Esophagus squamous epithelium (tissue), 5 donors: ENCODE measurements at places on chromosomes 7 and 10.

GRCh38 chr10:113004069-113004618 is 54.1 kb downstream of the TCF7L2 start:
- no peak for DNase-seq

- DNase-seq: no peak
These were observed 149.5 kb downstream of the CDH23 start for GRCh38 chr10:71546220-71546619.

DNA sequence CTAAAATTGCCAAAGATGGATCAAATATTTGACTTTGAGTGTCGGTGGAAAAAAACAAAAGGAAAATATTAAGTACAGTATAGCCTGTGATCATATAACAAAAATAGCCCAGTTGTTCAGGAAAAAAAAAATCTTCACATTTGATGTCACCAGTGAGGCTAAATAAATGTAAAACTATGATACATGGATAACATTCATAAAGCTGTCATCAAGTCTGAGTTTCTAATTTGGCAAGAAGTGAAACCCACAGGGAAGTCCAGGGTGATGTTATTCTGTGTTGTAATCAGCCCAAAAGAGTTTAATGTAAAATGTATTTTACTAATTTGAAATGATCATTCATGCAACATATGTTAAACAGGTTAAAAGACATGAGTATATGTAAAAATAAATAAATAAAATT is 908.0 kb downstream of the PCDH15 start:
- no peak for DNase-seq

GRCh38 chr7:134547397-134548054 is 1.4 kb upstream of the AKR1B15 start:
- DNase-seq: no peak

- no peak for DNase-seq
These were observed 375.5 kb upstream of the LRRTM3 start for GRCh38 chr10:66550351-66550750.

GRCh38 chr10:110817614-110818013 is 54.1 kb upstream of the PDCD4 start:
- DNase-seq: no peak

GRCh38 chr10:89942217-89942616 is 240.8 kb downstream of the KIF20B start:
- DNase-seq: no peak

- no peak for DNase-seq
These were observed 14.6 kb downstream of the VOPP1 start for GRCh38 chr7:55557666-55558188.

- DNase-seq: no peak
These were observed 10.3 kb downstream of the SEC31B start for GRCh38 chr10:100509241-100509840.

GRCh38 chr7:71630516-71630915 is 498.6 kb downstream of the GALNT17 start:
- DNase-seq: no peak

- no peak for DNase-seq
These were observed 32.4 kb downstream of the AKR1C4 start for GRCh38 chr10:5229019-5229418.

DNA sequence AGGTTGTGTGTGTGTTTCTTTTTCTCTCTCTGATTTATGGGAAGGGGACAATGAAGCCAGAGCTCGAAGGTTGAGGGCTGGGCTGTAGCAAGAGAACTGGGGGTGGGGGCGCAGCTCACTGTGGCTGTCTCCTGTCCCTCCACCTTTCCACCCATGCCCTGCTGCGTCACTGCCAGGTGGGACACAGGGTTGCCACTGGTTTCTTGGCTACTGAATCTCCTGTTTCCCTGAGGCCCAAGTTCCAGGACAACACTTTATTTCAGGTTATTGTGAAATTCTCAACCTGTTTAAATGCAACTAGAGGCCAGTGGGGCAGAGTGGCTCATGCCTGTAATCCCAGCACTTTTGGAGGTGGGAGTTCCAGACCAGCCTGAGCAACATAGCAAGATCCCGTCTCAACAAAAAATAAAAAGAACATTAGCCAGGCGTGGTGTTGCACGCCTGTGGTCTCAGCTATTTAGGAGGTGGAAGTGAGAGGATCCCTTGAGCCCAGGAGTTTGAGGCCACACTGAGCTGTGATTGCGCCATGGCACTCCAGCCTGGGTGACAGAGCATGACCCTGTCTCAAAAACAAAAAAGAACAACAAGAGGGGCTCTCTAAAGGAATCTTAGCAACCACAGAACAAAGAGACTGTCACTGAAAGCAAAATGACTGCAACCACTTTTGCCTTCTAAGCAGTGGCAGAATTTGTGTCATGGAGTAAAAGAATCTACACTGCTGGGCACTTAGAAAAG is 22.6 kb downstream of the TBATA start:
- DNase-seq: no peak

- DNase-seq: no peak
These were observed 19.3 kb downstream of the PPP1R3C start for GRCh38 chr10:91613411-91614187.

DNA sequence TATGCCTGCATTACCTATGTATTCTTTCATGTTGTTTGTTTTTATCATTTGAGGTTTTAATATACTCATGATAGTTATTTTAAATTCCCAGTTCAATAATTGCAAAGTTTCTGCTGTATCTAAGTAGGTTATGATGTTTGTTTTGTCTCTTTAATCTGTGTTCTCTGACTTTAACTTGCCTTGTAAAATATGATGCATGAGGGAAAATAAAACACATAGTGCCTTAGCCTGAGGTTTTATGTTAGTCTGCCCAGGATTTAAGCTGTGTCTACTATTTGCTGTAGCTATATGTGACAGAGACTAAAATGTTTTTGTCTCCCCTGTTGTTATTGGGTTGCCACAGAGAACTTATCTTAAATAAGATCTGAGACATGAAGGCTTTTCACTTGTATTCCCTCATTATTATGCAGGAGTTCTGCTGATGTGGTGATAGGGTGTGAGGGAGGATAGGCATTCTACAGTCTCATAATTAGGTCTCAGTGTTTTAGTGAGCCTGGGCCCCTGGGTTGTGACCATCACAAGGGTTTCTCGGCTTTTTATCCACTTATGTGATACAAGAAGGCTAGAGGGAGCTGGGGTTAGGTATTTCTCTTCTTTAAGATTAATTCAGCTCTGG is 582.5 kb downstream of the CNTNAP2 start:
- no peak for DNase-seq

- DNase-seq: no peak
These were observed 28.4 kb downstream of the ZNF33A start for GRCh38 chr10:38038932-38039245.

DNA sequence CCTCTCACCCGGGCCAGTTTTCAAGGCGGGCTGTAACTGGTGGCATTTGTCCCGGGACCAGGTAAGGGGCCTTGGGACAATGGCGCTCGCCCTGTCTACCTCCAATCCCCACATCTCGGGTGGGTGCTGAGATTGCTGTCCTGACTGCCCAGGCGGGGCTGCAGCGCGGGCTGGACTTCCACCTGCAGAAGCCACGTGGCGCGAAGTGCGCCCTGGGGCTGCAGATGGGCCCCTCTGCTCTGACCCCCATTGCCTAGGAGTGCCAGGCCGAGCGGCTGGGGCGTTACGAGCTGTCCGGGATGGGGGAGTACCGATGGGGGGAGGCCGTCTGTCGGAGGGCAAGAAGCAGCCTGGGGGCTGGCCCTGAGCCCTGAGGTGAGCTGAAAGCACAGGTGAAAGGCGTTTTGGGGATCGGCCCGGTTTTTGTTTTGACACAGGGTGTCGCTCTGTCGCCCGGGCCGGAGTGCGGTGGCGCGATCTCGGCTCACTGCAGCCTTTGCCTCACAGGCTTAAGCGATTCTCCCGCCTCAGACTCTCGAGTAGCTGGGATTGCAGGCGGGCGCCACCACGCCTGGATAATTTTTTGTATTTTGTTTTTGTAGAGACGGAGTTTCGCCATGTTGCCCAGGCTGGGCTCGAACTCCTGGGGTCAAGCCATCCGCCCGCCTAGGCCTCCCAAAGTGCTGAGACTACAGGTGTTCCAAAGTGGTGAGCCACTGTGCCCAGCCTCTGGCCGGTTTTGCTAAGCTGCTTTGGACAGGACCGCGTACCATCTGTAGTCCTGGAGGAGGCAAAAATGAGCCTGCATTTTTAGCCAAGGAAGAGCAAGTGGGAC is at the start of gene SFXN2:
Gene SFXN2 (plus strand): TSS at position 16 of the 835 bp plus-strand sequence. CDS start 12,001 bp downstream, outside the sequence.
- no peak for DNase-seq

DNA sequence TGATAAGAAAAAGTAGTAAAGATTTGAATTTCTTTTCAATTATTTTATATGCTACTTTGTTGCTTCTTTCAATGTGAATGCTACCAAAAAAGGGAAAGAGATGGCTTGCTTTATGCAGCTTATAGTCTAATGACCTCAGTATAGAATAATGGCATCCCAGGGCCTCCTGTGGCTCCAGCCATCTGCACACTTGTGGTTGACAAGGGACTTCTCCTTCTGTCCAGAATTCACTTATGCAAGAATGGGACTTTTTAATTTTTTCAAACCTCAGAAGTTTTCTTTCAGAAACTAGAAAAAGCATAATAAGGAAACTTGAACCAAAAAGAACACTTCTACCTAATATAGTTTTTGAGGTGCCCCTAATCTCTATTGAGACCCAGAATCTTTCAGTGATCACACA is 310.9 kb downstream of the CTNNA3 start:
- no peak for DNase-seq

- no peak for DNase-seq
These were observed 83.2 kb upstream of the COL1A2 start for GRCh38 chr7:94311515-94311914.

DNA sequence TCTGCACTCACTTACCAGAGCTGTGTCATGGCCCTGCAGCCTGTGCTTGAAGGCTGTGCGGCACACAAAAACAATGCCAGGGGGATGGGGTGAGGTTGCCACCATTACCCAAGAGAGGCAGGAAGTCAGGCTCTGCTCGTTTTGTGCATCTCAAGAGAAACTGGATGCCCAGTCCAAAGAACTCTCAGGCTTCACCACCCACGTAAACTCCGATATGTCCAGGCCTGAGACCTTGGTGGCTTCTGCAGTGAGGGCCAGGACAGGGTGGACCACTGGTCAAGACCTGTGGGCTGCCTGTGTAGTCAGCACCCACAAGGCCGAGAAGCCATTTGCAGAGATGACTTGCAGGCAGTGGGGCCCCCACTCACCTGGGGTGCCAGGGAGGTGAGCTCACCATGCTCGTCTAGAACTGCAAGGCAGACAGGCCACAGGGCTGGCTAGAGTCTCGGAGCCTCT is 54.7 kb upstream of the EBF3 start:
- DNase-seq: no peak

GRCh38 chr7:43693687-43694398 is 35.5 kb downstream of the COA1 start:
- no peak for DNase-seq

- no peak for DNase-seq
These were observed 238.9 kb downstream of the IPMK start for GRCh38 chr10:58028597-58029366.

DNA sequence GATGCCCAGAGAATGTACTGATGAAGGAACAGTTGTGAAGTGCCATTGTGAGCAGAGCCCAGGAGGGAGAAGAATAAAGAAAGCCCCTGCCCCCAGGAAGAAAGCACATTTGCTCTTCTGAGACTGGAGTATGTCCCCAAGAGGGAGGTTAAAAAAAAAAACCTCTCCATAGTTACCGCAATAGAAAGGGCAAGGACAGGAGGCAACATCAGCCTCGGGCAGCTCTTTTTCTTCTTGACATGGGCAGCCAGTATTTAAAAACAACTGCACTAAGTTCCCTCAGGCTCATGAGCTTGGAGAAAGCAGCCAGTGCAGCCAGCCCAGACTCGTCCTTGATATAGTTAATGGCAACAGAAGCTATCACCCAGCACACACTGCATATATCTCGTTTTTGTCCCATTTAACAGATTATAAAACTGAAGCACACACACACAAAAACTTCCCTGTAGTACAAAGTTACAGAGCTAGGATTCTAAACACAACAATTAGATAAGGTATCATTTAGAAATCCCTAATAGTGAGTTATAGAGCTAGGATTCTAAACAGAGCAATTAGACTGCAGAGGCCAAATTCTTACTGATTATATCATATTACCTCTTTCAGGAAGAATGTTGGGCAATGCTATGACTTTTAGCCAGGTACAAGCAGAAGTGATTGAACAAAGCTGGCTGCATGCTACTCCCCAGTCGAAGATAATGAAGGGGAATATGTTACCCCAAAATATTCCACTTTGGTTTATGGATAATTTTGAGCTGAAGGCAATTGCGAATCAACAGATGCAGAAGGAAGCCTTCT is 823.5 kb downstream of the GRID1 start:
- no peak for DNase-seq

DNA sequence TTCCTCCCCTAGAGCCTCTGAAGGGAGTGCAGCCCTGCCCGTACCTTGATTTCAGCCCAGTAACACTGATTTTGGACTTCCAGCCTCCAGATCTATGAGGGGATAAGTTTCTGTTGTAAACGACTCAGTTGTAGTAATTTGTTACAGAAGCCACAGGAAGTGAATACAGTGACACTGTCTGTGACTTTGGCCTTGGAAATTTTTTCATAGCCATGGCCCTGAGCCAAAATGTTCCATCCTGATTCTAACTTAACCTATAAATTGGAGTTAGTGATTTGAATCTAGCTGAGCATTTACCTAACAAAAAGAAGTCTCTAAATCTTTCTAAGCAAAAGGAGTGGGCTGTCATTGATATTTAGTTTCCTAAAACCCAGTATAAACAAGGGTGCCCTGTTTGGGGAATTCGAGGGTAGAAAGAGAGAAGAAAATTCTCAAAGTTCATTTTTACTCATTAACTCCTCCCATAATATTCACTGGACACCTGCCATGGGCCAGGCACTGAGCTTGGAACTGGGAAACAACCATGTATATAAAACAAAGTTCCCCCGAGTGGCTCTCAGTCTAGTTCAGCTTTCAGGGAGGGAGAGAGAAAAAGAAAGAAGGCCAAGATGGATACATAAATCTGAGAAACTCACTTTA is 162.3 kb downstream of the SKIDA1 start:
- no peak for DNase-seq

DNA sequence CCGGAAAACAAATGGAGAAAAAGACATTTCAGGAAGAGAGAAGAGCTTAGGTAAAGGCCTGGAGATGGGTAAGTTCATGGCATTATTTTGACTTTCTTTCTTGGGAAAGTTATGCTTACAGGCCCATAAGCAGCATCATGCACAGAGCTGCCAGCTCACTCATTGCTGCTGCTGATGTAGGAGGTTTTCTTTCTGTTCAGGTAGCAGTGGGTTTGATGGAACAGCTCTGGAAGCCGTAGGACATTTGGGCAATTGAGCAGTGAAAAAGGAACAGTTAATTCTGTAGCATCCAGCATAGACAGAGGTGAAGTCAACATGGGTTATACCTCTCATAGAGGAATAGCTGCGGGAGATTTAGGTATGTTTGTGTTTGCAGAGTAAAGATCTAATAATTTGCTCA is 3.3 kb downstream of the CHN2 start:
- no peak for DNase-seq

GRCh38 chr7:140646931-140647647 is 6.5 kb upstream of the DENND2A start:
- no peak for DNase-seq

- no peak for DNase-seq
These were observed 522.5 kb downstream of the ETV1 start for GRCh38 chr7:13466874-13467547.

- DNase-seq: no peak
These were observed 53.1 kb downstream of the INPP5F start for GRCh38 chr10:119778776-119779445.

GRCh38 chr7:142873281-142873784 is 12.2 kb downstream of the TRPV6 start:
- DNase-seq: no peak

- DNase-seq: no peak
These were observed 116.9 kb upstream of the GDF10 start for GRCh38 chr10:47182934-47183703.

- DNase-seq: no peak
These were observed 78.3 kb downstream of the ATAD1 start for GRCh38 chr10:87739703-87740102.
